A549 (cell line): ENCODE measurements at places on chromosomes 3 and 15. TPM values are rescaled to one million over a fixed set of nuclear protein-coding genes. Genes with fewer than 3 reads are reported as not detected.

The ATP2C1 gene
- 48.1 to 48.8 TPM (median 48.3 TPM) in 3 replicates for polyA plus RNA-seq

The CACNA2D3 gene
- 0.03 to 0.12 TPM (median 0.05 TPM) in 3 replicates for polyA plus RNA-seq

The SCN5A gene
- polyA plus RNA-seq, result 0.09 to 0.16 TPM (median 0.13 TPM) in 3 replicates

The RAD54L2 gene
- 4.4 to 4.8 TPM (median 4.7 TPM) in 3 replicates for polyA plus RNA-seq

The HGD gene
- polyA plus RNA-seq, result 35.1 to 48.8 TPM (median 46.1 TPM) in 3 replicates

The FBXW12 gene
- polyA plus RNA-seq, result not detected in 3 replicates

The CTXN2 gene
- not detected in 3 replicates for polyA plus RNA-seq

The C2CD4B gene
- 0.29 to 0.63 TPM (median 0.45 TPM) in 3 replicates for polyA plus RNA-seq

The FGD5 gene
- not detected in 3 replicates for polyA plus RNA-seq

The PIGB gene
- polyA plus RNA-seq, result 17.6 to 21.5 TPM (median 19.8 TPM) in 3 replicates
